ENCODE measurements at places on chromosomes 3 and 15.

DNA sequence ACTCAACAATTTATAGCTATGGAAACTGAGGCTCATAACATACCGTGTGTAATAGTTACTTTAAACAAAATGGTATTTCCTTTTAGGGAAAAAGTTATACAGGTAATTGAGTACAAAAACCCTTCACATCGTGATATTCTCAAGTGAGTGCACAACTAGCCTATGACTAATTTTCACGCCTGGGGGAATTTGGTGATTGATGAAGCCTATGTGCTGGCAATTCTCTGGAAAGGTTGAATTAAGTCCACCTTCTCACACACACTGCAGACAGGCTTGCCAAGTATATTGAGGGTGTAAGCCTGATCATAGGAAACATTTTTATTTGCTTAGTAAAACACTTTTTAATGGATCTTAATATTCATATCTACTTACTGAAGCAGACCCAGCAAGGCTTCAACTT lies 41.3 kb upstream of the ROBO2 start:
- DNase-seq = no peak

- no peak for DNase-seq
Measured at GRCh38 chr3:193784822-193785221, 191.8 kb downstream of the OPA1 start.

DNA sequence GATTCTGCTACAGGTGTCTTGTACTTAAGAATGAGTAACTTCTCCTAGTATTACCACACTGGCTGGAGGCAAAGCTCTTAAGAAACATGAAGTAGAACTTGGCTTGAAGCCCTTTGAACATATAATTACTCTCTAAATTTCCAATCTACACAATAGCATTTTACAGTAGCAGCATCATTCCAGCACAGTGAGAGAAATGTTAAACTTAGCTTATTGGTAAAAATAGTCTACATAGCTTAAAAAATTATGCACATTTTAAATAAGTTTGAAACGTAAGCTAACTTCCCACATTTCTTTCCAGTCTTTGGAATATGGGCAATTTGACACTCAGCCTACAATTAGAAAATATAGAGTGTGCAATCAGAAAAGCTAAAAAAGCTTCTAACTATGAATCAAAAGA lies 32.8 kb upstream of the TOP2B start:
- no peak for DNase-seq

DNA sequence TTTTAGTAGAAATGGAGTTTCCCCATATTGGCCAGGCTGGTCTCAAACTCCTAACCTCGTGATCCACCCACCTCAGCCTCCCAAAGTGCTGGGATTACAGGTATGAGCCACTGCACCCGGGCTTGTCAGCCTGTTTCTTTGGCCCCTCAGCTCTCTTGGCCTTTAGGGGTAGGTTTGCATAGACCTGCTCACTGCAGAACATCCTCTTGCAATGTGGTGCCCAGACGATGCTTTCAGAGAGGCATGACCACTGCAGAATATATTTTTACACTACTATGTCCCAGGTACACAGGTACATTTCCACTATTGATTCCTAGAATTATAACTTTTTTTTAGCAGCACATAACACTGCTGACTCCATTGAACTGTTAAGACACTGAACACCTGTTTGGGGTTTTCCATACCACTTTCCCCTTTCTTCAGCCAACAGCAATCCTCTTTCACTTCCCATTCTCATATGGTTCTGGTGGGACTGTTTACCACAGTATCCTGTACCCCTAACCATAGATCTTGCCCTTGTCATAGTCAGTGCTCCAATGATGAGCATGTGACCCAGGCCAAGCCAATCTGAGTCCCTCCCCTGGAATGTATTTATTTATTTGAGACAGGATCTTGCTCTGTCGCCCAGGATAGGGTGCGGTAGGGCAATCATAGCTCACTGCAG lies 21.1 kb downstream of the CCDC32 start:
- DNase-seq = no peak

All from fibroblast of the conjunctiva (primary cell).